ENCODE measurements at places on chromosomes 1 and 21. TPM values are rescaled to one million over a fixed set of nuclear protein-coding genes. Genes with fewer than 3 reads are reported as not detected.
A peak's percentile ranks its signal among the peaks of the same experiment; 100 is the strongest.

DNA sequence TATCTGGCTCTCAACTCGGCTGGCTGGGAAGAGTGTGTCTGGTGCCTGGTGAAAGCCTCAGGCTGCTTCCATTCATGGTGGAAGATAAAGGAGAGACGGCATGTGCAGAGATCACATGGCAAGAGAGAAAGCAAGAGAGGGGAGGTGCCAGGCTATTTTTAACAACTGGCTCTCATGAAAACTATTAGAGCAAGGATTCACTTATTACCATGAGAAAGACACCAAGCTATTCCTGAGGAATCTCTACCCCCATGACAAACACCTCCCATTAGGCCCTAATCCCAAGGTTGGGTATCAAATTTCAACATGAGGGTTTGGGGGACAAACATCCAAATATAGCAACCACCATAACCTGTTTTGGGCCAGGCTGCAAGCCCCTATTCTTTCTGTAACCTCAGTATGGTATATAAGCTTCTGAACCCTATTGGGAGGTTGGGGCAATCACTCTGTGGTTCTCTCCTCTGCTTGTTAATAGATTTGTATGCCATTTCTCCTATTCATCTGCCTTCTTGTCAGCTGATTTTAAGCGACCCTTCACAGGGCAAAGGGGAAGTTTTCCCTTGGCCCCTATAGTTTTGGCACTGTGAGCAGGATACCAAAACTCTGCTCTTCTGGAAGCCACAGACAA, 179.0 kb upstream of the TNR start:
- no peaks in the 10 kb centered on the region for H3K27me3 ChIP-seq
- no peak overlapping the region for H3K4me3 ChIP-seq

GRCh38 chr1:17419626-17420328, 19.7 kb downstream of the RCC2 start:
- no peaks in the 10 kb centered on the region for H3K4me1 ChIP-seq
- H3K4me3 ChIP-seq: no peak overlapping the region
- no peaks in the 10 kb centered on the region for H3K27me3 ChIP-seq
- no peak overlapping the region for H3K27ac ChIP-seq
- peak; percentile 59 for DNase-seq

DNA sequence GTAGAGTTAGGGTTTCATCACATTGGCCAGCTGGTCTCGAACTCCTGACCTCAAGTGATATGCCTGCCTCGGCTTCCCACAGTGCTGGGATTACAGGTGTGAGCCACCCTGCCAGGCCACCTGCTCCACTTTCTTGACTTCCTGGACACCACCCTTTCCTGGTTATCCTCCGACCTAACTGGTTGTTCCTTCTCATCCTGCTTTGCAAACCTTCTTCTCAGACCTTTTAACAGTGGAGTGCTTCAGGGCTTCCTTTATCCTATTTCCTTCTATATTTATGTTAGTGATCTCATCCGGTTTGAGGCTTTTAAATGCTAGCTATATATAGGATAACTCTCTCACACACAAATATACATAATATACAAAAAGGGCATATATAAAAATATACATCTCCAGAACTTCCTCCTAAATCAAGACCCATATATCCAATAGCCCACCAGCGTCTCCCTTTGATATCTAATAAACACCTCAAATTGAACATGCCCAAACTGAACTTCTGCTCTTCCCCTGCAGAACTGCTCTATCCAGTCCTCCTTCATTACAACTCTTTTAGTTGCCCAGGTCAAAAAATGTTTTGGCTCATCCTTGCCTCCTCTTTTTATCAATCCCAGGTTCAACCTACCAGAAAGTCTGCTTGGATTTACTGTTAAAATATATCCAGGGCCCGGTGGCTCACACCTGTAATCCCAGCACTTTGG, 19.5 kb upstream of the UQCRHL start:
- H3K36me3 ChIP-seq: no peaks in the 10 kb centered on the region
- H3K4me3 ChIP-seq: no peak overlapping the region
- no peaks in the 10 kb centered on the region for H3K4me1 ChIP-seq
- no peaks in the 10 kb centered on the region for H3K27me3 ChIP-seq

CHIA gene
- not detected for polyA plus RNA-seq

C1orf116 gene
- not detected for polyA plus RNA-seq
